Heart left ventricle (tissue), 16 donors: ENCODE measurements at places on chromosomes 1 and 21. TPM values are rescaled to one million over a fixed set of nuclear protein-coding genes. Genes with fewer than 3 reads are reported as not detected.

- H3K27me3 ChIP-seq: no peaks in the 10 kb centered on the region
- H3K36me3 ChIP-seq: peaks cover 84% of the 10 kb centered on the region
- DNase-seq: no peak
- peaks cover 4% of the 10 kb centered on the region for H3K4me1 ChIP-seq
- H3K27ac ChIP-seq: no peak overlapping the region
Observed at GRCh38 chr1:16302709-16303627, 49.3 kb downstream of the FBXO42 start.

DNA sequence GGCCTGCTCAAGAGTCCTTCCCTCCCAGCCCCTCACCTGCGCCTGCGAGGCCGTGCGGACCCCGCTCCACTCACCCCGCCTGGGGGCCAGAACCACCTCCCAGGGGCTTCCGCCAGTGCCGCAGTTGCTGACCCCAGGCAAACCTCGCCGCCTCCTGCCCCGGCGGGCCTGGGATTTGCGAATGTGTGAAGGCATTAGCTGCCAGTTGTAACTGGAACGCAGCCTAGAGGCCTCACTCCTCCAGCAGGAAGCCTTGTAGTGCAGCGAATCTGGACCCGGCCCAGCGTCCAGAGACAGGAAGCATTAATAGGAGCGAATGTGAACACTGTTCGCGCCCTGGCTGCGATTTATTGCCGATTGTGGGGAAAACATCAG, 140.9 kb upstream of the ARHGEF16 start:
- peak; percentile 90 for DNase-seq
- no peaks in the 10 kb centered on the region for H3K27me3 ChIP-seq
- H3K36me3 ChIP-seq: no peaks in the 10 kb centered on the region
- peak overlapping the region; percentile 98 for H3K27ac ChIP-seq
- H3K4me3 ChIP-seq: no peak overlapping the region

DNA sequence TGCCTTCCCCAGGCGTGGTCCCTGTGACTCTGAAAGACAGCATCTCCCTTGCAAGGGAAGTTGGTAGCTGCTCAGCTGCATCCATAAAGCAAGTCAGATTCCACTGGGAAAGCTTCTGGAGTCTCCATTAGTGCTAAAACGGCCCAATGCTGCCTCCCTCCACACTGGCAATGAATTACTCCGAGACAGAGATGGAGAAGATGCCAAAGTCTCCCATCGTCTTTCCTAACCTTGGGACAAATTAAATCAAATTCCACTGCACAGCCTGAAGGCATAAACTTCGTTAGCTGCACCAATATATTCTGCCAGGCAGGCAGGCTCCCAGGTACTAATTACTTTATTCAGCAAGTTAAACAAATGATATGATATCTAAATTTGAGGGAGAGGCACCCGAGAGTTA, 106.3 kb upstream of the GJB5 start:
- H3K4me1 ChIP-seq: no peaks in the 10 kb centered on the region
- H3K4me3 ChIP-seq: no peak overlapping the region
- no peak overlapping the region for H3K27ac ChIP-seq
- no peaks in the 10 kb centered on the region for H3K36me3 ChIP-seq

- no peak overlapping the region for H3K4me3 ChIP-seq
- no peaks in the 10 kb centered on the region for H3K36me3 ChIP-seq
- H3K4me1 ChIP-seq: no peaks in the 10 kb centered on the region
- H3K27me3 ChIP-seq: no peaks in the 10 kb centered on the region
- DNase-seq: no peak
- H3K27ac ChIP-seq: no peak overlapping the region
Observed at GRCh38 chr1:184292101-184292500, 94.7 kb upstream of the C1orf21 start.

GRCh38 chr21:35520856-35521255, 471.8 kb upstream of the RUNX1 start:
- H3K27ac ChIP-seq: no peak overlapping the region
- H3K4me1 ChIP-seq: no peaks in the 10 kb centered on the region
- no peaks in the 10 kb centered on the region for H3K27me3 ChIP-seq
- H3K36me3 ChIP-seq: no peaks in the 10 kb centered on the region

TPTE gene
- not detected for total RNA-seq

GRCh38 chr1:67939942-67940341, 106.7 kb upstream of the GNG12 start:
- H3K4me1 ChIP-seq: no peaks in the 10 kb centered on the region
- H3K36me3 ChIP-seq: no peaks in the 10 kb centered on the region
- H3K27ac ChIP-seq: peak overlapping the region; percentile 46
